Stimulated activated CD4-positive, alpha-beta T cell treated with anti-CD3 and anti-CD28 coated beads, Interleukin-4, amount 100 ng/mL, for 24 hours (primary cell): ENCODE measurements at places on chromosomes 6 and 20.
A peak's percentile ranks its signal among the peaks of the same experiment; 100 is the strongest.

DNA sequence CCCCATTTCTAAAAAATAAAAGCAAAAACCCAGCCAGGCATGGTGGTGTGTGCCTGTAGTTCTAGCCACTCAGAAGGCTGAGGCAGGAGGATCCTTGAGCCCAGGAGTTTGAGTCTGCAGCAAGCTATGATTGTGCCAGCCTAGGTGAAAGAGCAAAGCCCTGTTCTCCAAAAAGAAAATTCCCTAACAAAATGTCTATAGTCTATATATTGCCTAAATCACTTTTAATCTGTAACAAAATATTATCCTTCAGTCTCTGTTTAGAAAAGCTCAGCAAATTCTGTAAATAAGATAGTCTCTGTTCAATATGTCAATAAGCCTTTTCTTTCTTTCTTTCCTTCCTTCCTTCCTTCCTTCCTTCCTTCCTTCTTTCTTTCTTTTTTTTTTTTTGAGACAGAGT, 75.8 kb upstream of the ZFP64 start:
- DNase-seq: no peak

DNA sequence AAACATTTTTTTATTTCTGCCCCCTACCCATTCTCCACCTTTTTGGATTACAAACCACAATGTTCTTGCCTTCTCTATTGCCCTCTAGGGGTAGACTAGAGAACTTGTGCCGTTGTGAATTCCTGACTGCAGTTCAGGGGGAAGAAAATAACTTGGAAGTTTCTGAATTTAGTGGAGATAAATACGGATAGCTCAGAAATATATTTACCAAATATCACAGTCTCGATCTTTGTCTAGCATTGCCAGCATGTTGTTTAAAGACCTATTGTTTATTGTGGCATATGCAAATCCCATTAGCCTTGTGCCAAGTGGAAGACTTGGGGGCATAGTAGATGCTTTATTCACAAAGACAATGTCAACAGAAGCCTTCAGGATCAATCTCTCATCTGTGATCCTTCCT, 154.1 kb upstream of the MMS22L start:
- no peak for DNase-seq

DNA sequence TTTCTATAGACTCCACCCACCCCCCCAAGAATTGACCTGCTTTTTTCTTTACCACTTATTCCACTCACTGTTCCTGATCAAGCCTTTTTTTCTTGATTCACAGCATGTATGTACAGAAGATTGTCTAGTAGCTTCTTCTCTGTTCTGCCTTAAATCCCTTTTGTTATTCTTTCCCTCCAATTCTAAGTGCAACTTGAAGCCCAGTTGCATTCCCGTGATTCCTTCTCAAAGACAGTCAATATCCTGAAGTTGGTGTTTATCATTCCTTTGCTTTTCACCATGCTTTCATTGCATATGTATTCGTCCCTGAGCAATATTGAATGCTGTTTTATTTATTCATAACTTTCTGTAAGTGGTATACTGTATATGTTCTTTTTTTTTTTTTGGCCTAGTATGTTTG, 21.0 kb downstream of the XRN2 start:
- DNase-seq: no peak

DNA sequence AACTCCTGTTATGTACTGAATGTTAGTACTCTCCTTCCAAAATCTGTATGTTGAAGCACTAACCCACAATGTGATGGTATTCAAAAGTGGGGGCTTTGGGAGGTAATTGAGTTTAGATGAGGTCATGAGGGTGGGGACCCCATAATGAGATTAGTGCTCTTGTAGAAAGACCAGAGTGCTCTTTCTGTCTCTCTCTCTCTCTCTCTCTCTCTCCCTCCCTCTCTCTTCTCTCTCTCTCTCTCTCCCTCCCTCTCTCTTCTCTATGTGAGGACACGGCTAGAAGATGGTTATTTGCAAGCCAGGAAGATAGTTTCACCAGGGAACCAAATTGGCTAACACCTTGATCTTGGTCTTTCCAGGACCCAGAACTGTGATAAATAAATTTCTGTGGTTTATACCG, 107.4 kb downstream of the TBX18 start:
- DNase-seq: no peak

DNA sequence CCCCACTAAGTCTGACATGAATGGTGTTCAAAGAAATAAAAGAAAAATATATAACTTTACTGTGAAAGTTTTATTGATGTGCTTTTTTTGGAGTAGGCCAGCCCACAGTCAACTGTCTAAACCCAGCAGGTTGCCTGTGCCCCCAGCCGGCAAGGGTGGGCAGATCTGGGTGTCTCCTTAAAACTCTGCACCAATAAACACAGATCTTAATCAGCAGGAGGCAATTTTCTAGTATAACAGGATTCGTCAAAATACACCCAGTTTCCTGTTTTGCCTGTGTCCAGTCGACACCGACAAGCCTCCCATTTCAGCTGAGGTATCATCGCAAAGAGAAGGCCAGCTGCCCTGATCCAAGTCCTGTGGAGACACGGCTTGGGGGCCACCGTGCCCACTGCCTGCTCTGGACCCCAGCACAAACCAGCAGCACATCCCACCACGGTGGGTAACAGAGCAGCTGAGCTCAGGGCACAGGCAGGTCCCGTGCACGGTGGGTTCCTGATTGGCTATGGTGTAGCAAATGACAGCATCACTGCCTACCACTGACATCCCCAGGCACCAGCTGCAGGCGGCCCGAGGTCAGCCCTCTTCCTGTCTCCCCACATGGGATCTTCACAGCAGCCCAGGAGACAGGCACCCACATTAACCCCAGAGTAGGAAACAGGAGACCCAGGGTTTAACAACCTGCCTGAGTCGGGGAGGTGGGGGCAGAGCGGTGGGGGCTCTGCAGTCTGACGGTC, 15.7 kb downstream of the BMP7 start:
- DNase-seq: no peak

- DNase-seq: no peak
Measured at GRCh38 chr6:49003348-49003747, 459.7 kb downstream of the MMUT start.

- no peak for DNase-seq
Measured at GRCh38 chr20:62782893-62783278, 13.4 kb upstream of the MRGBP start.

- no peak for DNase-seq
Measured at GRCh38 chr6:1672379-1672778, 62.7 kb downstream of the FOXC1 start.

DNA sequence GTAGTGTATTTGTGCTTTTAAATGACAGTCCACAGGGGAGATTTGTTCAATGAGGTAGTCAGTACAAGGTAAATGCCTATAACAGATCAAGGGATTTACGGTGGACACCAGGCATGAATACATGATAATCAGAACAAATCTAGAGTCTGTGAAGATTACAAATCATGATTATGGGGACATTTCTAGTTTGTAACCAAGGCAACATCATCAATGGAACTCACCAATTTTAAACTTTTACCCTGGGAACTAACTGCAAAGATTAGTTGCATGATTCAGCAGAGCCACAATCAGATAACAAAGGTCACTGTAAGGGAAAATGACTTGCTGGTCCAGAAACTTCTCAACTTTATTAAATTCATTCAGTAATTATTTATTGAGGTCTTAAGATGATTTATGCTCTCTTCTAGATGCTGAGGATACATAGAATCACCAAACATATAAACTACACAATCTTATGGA, at the start of gene CRISP1:
Gene CRISP1, minus strand, starts transcription at position 51 of the 459 bp plus-strand sequence. CDS start 9,135 bp downstream, outside the sequence.
- DNase-seq: no peak

GRCh38 chr6:134123666-134124208, 71.3 kb upstream of the SLC2A12 start:
- DNase-seq: peak; percentile 16

DNA sequence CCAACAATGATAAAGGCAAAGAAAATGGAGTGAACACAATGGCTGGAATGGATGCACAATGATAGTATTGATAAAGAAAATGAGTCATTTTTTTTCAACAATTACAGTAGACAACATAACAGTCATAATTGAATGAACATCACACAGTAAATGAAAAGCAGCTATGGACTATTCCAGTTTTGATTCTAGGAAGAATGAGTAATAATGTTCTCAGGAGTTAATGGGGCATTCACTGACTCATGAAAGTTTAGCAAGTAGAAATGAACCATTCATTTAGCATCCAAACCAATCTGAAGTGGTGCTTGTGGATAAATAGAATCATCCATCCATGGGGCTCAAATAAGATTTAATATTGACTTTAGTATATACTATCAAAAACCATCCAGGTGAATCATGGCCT, 1029.5 kb upstream of the GJE1 start:
- DNase-seq: no peak

DNA sequence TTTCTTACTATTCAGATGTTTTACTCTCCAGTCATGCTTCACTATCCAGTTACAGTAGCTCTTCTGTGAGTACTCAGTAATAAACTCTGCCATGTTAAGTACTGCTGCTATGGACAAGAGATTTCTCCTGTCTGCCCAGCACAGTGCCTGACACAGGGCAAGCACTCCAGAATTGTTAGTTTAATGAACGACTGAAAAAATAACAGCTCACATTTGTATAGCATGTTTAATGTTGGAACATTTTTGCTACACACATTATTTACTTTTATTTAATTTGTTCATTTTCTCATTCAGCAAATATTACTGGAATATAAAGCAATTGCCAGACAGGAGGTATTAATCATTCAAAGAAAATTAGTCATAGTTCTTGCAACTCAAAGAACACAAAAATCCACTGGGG, 142.6 kb upstream of the HMGN3 start:
- DNase-seq: no peak

- DNase-seq: peak; percentile 21
Measured at GRCh38 chr6:155333414-155333813, 19.1 kb upstream of the TFB1M start.

DNA sequence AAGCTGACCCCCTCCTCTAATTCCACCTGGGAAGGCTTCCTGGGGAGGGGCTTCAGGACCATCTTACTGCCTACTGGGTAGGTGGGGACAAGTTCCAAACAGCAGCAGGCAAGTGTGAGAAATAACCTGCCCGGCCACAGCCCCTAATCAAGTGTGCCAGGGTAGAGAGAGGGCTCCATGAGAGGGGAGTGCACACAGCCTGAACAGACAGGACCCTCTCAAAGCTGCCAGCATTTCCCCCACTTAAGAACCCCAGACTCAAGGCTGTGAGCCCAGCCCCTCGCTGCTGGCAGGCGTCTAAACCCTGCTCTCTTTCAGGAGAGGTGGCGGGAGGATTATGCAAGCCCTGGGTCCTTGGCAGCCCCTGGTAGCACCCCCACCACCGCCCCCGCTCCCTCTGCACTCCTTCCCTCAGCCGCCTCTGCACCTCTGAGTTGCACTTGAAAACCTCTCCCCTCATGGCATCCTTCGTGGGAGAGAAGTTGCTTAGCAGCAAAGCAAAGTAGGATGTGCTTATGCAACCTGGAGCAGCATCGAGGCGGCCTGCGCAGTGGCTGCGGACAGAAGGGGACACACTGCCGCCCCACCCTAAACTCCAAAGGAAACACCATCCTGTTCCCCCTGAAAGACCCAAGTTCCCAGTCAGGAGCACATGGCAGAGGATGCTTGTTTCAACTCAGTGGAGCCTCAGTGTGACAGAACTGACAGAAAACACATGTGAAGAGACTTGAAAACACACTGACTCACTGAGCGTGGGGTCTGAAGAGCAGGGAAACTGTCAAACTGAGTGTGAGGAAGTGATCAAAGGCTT, 10.5 kb downstream of the DDRGK1 start:
- no peak for DNase-seq

DNA sequence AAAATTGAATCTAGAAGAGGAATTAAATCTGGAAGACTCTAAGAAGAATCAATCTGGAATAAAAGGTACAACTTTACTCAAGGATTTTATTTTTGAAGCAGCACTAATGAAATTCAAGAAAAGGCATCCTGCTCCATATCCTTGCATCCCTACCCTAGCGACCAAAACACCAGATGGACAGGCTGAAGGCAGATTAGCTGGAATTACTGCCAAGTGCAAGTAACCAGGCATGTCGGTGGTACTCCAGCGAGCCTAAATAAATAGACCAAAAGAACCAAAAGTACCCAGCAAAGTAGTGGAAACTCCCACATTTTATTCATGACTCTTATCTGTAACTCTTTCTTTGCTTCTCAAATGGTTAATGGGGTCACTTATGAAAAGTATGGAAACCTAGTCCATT, 21.0 kb downstream of the OPRM1 start:
- no peak for DNase-seq

- DNase-seq: no peak
Measured at GRCh38 chr6:136280032-136280609, 9.5 kb downstream of the BCLAF1 start.

DNA sequence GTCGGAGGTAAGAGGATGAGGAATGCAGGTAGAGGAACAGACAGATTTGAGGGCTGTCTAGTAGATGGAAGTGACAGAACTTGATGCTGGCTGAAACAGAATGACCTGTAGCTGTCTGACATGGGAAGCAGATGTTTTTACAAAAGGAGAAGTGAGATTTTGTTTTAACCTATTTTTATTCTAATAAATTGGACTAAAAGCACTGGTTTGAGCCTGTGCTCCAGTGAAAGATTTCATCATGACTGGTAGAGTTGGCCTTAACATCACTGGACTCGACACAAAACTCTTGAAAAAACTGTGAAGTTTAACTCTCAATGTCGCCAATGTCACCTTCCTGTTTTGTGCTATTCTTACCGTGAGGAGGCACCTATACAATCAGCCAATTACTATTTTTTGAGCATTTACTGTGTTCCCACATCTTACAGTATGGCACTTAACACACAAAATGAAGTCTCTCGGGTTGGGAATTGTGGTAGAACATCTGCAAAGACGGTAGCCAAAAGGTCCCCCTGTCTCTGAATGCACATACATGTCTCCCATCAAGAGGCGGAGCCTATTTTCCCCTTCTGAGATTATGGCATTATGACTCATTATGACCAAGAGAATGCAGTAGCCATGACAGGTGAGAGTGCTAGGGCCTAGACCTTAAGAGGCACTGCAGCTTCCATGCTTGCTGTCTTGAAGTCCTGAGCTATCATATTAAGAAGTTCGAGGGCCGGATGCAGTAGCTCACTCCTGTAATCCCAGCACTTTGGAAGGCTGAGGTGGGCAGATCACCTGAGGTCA, 93.2 kb downstream of the FOXF2 start:
- DNase-seq: no peak

- DNase-seq: no peak
Measured at GRCh38 chr20:57411406-57412283, 20.4 kb downstream of the RBM38 start.

GRCh38 chr6:130982941-130983456, 80.0 kb downstream of the EPB41L2 start:
- DNase-seq: no peak

DNA sequence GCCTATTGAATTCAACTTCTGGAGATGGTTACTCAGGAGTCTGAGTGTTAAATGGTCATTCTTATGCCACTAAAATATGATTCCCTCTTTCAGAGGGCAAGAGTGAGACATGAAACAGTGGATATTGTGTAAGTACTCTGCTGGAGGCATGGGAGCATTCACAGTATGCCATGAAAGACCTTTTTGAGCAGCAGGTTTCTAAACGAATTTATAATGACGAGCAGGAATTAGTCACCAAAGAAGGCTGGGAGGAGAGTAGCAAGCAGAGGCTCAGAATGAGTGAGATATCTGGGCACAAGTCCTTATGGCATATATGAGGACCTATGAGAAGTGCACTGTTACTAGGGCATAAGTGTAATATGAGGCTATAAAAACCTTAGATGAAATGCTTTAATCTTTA, 10.9 kb upstream of the MYB start:
- DNase-seq: peak; percentile 11
